ENCODE measurements at places on chromosomes 2 and 18.

GRCh38 chr2:235836491-235836911, 331.7 kb downstream of the GBX2 start:
- no peak for DNase-seq

DNA sequence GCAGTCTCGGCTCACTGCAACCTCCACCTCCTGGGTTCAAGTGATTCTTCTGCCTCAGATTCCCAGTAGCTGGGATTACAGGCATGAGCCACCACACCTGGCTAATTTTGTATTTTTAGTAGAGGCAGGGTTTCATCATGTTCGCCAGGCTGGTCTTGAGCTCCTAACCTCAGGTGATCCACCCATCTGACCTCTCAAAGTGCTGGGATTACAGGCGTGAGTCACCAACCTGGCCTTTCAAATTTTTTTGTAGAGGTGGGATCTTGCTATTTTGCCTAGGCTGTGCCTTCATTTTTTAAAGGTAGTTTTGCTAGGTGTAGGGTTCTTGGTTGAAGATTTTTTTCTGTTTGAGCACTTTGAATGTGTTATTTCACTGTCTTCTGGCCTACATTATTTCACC, 6.2 kb downstream of the HAUS1 start:
- no peak for DNase-seq

GRCh38 chr2:147003081-147003480, 841.7 kb upstream of the ACVR2A start:
- no peak for DNase-seq

GRCh38 chr18:77482190-77483085, 232.8 kb downstream of the GALR1 start:
- DNase-seq = no peak

DNA sequence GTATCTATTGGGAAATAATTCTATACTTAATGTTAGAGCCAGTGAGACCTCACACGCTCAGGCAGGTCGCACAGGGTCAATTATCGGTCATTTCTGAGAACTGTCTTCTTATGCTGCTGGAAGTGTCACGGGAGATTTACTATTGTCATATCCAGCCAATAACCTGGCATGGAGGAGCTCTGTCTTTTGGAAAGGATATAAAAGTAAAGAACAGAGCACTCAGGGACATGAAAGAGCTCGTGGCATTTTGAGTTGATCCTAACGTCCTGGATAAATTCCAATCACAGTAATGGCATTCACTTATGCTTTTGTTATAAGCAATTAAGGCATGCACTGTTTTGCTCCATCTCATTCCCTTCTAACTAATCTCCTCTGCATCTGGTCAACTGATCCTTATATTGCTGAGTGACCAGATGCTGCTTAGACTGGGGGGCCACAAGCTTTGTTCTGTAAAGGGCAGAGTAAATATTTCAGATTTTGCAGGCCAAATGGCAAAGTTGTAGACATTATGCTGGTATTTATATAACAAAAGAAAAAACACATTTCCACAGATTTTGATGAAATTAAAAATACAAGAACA, 453.5 kb upstream of the SMIM21 start:
- no peak for DNase-seq

GRCh38 chr2:216453955-216454614, 41.8 kb downstream of the SMARCAL1 start:
- DNase-seq = no peak
